Activated CD8-positive, alpha-beta memory T cell treated with anti-CD3 and anti-CD28 coated beads for 48 hours (primary cell): ENCODE measurements at places on chromosomes 6 and 20.

GRCh38 chr20:60837173-60837770, 414.8 kb upstream of the CDH4 start:
- no peak for DNase-seq

DNA sequence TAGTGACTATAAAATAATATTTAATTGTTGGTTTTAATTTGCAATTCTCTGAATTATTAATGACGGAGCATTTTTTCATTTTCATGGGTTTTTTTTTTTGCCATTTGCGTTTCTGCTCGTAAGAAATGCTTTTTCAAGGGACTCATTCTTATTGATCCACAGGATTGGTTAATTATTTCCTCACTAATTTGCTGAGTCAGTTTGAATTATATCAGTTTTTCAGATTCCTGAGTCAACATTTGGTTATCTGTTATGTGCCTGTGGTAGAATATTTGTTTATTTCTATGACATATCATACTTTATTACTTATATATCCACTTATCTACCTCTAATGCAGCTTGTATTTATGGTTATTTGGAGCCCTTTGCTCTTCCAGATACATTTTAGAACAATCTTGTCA, 257.0 kb upstream of the BTBD3 start:
- no peak for DNase-seq

GRCh38 chr6:26520237-26520849, 17.8 kb upstream of the HMGN4 start:
- no peak for DNase-seq

- no peak for DNase-seq
Measured at GRCh38 chr6:152554851-152555250, 82.3 kb downstream of the SYNE1 start.

GRCh38 chr6:45663251-45664221, 285.8 kb upstream of the SUPT3H start:
- no peak for DNase-seq

GRCh38 chr6:90911642-90912041, 324.8 kb upstream of the MAP3K7 start:
- no peak for DNase-seq

DNA sequence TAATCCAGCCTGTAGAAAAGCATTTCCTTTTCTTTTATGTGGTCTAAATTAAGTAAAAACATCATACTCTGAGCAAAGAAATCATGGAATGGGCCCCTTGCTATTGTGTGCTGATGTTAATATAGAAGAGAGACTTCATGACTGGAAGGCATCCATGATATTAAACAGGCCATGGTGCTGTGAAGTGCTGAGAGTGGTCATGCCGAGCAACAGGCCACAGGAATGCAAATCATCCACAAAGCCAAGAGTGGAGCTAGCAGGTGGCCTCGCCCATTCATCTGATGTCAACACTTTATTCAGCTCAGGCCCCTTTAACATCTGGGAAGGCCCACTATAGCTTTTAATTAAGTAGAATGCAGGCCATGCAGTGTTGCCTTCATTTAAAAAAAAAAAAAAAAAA, 115.2 kb upstream of the HMGCLL1 start:
- no peak for DNase-seq

DNA sequence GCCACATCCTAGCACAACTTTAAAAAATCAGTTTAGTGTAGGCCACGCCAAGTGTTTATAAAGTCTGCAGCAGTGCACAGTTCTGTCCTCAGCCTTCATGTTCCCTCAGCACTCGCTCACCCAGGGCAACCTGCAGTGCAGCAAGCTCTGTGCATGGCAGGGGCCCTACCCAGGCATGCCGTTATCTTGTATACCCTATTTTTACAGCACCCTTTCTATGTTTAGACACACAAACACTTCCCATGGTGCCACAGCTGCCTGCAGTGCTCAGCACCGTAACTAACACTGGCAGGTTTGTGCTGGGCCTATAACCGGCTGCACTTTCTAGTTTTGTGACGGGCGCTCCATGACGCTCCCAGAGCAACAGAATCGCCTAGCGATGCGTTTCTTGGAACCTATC, 43.8 kb downstream of the ZBTB46 start:
- no peak for DNase-seq

DNA sequence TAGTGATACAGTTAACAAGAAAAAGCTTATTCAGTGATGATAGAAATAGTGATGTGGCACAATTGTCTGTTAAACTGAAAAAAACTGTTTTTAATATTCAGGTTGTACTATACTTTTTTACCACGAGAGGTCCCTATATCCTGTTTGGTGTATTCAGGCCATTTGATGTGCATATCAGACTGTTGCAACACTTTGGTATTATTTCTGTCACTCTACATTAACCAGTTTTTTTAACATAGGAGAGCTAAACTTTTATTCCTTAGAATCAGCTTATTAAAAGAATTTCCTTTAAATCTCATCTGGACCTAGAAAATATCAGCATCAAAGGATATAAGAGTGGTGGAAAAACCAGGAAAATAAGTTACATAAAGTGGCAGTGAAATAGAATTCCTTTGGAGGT, 36.8 kb downstream of the TSPYL4 start:
- DNase-seq: no peak

GRCh38 chr6:155152211-155153076, 111.4 kb upstream of the CLDN20 start:
- DNase-seq: no peak

GRCh38 chr20:23135449-23136420, 49.6 kb upstream of the CD93 start:
- DNase-seq: no peak

DNA sequence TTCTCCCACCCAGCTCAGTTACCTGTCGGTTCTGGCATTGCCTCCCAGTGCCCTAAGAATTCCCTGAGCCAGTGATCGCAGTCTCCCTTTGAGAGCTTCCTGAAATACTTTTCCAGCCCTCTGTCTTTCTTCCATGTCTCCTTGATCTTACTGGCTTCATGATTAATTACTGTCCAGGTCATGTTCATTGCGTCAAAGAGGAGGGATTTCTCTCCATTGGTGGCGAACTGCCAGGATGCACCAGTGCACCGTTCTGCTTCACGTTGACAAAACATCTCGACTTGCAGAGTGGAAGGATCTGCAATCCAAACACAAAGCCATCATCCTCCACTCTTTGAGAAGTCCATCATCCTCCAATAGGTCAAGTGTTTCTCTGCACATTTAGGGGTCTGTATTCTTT, 8.6 kb downstream of the RAET1E start:
- DNase-seq: no peak
